Activated T-cell treated with anti-CD3 and anti-CD28 coated beads for 24 hours (primary cell): ENCODE measurements at places on chromosomes 1 and 21.

DNA sequence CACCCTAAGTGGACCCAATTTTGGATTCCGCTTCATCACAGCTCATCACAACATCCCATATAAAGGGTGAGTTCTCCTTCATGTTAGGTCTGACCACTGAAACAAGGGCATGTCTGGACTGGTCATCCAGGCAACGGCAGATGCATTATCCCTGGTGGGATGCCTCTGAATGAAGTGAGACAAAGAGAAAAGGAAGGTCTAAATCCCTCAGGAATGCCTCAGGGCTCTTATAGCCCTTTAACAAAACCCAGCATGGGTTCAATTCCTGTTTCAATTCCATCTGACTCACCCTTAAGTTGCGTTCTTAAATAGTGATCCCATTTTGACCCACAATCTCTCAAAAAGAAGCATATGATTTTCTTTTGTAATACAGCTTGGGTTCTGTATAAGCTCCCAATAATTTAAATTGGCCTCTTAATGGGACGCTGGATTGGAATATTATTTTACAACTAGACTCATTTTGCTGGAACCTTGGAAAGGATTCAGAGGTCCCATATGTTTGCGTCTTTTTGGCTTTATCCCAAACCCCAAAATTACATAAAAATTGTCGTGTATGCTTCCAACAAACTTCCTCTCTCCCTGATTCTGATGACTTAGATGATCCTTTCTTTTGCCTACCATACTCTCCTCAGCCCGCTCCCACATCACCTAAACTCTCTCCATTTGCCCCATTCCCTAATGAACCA lies 287.4 kb upstream of the ZP4 start:
- DNase-seq = no peak

DNA sequence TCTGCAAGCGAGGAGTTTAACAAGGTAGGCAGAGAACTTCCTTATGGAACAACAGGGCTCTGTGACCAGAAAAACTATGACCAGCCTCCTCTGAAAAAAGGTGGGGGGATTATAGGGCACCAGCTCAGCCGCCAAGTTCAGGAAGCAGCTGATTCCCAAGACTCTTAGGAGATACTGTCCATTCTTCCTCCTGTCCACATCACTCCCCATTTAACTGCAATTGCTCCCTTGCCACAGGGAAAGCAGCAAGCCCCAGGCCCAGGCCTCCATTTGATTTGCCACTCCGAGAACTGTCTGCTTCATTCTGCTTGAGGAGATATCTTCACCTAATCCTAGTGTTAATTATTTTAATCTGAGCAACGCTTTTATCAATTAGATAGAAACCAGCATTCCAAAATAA lies 254.3 kb downstream of the ZNF648 start:
- DNase-seq = no peak

DNA sequence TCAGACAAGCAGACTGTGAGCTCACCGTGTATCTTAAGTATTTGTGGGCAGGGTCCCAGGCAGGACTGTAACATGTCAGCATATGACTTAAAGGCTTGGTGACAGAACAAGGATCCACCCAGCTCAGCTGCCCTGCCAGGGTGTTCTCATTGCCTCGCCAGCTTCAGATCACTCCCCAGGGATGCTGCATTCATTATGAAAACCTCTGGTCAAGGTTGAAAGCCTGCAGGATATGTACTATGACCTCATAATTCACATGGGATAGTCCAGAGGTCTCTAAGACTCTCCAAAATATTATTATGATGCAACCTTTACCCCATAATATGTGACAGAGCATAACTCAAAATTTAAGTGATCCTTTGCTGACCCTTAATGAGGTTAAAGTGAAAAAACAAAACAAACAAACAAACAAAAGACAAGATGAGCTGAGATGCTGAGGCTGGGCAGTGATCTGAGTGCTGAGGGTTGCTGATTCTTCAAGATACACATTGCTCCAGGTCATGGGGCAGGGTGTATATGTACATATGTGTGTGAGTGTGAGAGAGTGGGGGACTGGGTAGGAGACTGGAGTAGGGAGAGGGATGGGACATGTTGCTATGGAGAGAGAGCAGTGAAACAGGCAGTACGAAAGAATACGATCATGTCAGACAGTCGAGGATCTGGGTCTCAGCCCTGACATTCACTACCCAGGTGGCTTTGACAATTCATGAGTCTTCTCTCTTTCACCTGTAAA lies 98.8 kb upstream of the DUSP10 start:
- DNase-seq = no peak

DNA sequence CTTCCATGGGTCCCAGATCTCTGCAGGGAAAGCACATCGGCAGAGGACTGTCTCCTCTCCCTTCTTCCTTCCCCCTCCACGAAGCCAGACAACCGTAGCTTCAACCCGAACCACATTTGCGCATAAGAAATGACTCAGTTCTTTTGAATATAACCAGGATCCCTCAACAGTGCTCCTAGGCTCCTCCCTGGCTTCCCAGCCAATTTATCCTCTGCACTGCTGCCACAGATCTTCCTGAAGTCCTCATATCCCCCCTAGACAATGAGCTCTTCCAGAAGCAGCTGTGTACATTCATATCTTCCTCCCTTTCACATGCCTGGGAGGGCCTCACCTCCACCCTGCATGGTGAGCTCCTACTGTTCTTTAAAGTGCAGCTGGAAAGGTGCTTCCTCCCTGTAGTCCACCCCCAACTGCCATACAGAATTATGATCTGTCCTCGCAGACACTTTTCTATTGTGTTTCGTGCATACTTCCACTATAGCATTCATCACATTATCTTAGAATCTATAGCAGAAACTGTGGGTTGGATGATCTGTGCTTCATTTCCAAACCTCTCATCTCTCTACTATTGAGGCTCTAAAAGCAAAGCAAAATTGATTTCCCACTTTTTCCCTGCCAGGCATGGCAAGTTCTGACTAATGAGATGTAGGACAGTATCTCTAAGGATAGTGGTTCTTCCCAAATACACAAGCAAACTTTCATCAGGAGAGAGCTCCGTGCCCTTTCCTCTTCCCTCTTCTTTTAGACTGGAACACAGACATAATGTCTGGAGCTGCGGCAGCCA lies 179.3 kb upstream of the HMGB4 start:
- no peak for DNase-seq

GRCh38 chr1:29802181-29803068 lies 566.1 kb downstream of the PTPRU start:
- DNase-seq = no peak

DNA sequence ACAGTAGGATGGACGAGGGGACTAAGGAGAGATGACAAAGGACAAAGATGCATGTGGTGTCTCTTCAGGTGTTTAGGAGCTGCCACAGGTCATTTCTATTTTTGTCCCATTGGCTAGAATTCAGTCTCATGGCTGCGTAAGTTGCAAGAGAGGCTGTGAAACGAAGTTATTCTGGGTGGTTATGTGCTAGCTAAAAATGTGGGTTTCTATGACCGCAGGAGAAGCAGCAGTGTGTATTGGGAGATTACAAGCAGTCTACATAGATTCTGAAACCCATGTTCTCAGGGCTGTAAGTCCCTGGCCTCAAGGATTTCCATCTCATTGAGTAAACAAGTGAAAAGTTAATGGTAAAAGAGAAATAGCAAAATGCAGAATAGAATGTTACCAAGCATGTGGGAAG lies 110.7 kb downstream of the SPATA46 start:
- DNase-seq = no peak

GRCh38 chr1:14663773-14664172 lies 65.3 kb downstream of the KAZN start:
- no peak for DNase-seq

GRCh38 chr1:175277783-175278733 lies 85.5 kb upstream of the KIAA0040 start:
- no peak for DNase-seq

DNA sequence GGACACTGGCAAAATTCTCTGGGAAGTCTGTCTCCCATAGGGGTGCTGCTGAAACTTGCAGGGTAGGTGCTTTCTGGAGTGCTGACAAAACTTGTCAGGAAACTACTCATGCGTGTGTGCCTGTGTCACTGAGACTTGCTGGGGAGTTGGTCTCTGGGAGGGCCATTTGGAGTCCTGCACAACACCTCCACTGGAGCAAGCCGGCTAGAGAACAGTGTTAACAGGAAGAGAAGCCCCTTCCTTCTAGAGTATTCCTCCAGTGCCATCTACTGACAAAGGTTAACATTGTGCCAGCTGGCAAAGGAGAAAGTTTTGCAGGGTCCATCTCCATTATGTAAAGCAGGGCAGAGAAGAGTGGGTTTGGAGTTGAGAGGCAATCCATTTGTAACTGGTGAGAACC lies 30.0 kb downstream of the ZMYM4 start:
- DNase-seq = no peak

GRCh38 chr1:33758698-33759097 lies 105.2 kb upstream of the HMGB4 start:
- no peak for DNase-seq

DNA sequence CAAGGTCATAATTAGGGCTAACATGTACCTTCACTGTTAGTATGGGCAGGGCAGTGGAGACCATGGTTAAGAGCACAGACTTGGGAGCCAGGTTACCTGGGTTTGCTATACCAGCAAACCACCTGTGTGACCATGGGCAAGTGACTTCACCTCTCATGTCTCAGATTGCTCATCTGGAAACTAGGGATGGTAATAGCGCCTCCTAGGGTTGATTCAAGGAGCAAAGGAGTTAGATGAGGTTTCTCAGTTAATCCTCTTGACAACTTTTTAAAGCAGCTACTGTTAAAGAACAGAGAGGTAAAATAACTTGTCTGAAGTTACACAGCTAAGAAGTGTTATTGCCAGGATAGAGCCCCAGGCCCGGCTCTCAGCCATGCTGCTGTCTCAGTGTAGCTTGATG lies 790 bp upstream of the MATN1 start:
- DNase-seq = no peak
